ENCODE measurements at places on chromosomes 6 and 20.

DNA sequence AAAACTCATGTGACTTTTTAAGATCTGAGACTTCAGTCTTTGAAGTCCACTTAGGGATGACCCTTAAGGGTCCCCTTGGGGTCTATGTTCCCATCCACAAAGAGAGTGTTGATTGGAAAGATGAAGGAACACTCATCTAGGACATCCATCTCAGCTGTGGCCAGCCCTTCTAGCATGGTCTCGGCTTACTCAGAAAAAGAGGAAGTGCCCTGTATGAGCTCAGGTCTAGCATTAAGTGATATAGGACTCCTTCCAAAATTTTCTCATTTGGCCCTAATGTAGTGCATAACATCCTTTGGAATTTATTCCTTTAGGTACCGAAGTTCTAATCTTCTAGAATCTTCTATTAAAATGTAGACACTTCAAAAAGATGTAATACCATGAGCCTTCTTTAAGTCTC is 77.4 kb downstream of the NDUFAF5 start:
- DNase-seq = no peak

DNA sequence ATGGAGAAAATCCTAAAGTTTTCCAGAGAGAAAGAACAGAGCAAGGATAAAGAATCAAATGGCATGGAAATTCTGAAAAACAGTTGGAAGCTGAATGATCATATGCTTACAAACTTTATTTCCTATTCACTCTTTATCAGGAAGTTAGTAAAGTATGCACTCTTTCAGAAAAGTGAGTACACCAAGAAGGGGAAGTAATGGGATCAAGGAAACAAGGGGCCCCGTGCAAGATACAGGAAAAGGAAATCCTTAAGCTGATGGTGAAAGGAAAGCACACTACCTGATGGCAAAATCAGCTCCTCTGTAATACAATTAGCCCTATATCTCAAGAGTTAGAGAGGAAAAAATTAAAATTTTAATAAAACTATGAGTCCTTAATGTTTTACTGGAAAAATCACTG is 14.0 kb downstream of the CALHM6 start:
- no peak for DNase-seq

DNA sequence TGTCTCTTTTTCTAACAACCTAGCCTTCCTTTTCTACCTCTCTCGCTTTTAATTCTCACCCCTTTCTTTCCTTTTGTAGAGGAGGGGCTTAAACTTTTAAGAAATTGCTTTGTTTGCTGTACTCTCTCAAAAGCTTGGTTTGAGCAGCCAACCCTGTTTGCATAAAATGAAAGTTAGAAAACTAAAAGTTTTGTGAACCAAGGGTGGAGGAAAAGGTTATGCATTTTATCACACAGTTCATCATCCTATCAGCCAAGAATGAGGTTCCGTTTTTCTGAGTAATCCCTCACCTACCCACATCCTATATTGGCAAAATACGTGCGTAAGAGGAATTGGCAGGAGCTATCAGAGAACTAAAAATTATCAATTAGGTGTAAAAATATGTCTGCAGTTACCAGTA is 42.8 kb upstream of the LOC128125822 start:
- no peak for DNase-seq

DNA sequence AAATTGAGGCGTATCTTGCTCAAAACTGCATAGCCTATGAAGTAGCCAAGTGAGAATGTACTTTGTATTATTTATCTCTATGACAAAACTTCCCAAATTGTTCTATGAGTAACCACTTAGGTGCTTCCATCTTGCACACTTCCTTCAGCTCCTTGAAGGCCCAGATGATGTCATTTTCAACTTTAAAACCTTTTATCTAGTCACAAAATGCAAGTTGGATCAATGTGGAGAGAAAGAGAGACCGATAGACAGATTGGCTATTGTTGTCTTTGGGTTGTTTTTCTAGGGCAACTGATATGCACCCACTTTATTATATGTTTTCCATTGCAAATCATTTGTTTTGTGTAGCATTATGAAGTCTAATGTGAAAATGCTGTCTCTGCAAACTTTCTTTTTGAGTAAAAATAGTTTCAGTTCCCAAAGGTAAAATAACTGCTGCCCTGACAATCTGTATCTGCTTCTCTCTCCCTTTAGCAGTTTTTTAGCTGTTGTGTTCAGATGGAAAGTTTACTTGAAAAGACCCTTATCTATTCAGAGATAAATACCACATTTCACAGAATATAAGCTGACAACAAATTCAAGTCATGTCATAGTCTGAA is 73.7 kb upstream of the CITED2 start:
- DNase-seq = no peak

DNA sequence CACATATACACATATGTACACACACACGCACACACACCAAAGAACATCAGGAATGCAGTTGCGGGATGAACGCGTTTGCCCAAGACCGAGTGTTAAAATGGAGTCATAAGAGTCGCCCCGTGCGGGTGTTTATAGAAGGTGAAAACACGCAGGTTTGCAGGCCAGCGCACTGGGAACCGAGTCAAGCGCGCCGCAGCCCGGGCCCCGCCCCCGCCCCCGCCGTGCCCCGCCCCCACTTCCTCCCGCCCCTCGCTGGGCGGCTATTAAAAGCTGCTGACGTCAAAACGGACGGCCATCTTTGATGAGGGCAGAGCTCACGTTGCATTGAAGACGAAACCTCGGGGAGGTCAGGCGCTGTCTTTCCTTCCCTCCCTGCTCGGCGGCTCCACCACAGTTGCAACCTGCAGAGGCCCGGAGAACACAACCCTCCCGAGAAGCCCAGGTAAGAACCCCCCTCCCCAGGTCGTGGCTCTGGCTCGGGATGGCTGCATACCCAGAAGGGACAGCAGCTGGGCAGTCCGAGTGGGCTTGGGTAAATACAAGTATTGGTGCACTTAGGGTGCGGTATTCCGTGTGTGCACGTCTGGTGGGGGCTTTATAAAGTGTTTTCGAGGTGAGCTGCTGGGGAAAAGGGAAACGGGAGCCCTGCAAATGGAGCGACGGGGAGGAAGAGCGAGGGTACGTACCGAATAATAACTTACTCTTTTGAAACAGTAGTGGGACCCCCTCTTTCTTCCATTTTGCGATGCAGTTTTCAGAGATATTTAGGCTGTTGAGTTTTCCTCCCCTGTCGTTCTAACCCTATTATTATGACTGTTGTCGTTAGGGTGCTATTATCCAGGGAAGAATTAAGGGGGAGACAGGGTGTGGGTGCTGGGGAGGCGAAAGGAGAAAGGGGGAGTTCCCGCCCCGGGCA is at the start of gene SNAP25:
Gene SNAP25, plus strand, starts transcription at position 295 of the 916 bp plus-strand sequence. CDS start 56,662 bp downstream, outside the sequence.
- DNase-seq = no peak

- no peak for DNase-seq
These were observed 63.8 kb downstream of the BTBD3 start for GRCh38 chr20:11981366-11981947.
